Stimulated activated CD4-positive, alpha-beta T cell treated with anti-CD3 and anti-CD28 coated beads, Interleukin-4, amount 100 ng/mL, for 4 hours (primary cell): ENCODE measurements at places on chromosomes 5 and 9.

GRCh38 chr9:38315085-38315595 is 77.4 kb upstream of the ALDH1B1 start:
- DNase-seq = no peak

- DNase-seq = no peak
Observed at GRCh38 chr5:1152156-1152555, 40.3 kb upstream of the SLC12A7 start.

DNA sequence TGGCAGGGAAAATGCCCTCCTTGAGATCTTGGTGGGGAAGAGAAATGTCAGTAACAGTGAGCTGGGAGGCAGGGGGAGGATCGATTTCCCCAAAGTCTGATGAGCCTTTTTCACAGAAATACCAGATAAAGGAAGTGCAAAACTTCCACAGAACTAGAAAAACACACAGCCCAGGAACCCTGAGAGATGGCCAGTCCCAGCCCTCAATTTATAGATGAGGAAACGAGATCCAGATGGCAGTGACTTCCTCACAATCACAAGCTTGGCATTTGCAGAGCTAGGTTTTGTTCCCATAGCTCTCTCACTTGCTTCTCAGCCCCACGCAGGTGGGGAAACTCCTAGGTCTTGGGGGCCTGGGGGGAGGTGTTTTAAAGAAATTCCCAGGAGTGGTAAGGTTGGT is 3.8 kb upstream of the GGTA1 start:
- DNase-seq = no peak

DNA sequence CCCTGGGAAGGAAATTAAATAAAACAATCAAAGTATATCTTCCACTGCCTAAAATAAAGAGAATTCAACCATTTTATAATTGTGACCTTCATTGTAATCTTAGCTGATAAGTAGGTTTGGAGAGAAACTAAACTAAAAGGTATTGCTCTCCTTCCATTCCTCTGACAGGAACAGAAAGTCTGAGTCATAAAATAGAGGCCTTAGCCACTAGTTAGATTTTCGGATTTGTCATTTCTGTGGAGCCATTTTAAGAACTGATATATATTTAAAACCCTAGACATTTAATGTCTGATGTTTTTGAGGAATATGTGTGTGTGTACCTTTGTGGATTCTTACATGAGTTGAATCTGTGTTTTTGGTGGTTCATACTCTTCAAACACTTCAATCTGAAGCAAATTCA is 11.8 kb upstream of the TMC1 start:
- no peak for DNase-seq

- no peak for DNase-seq
Observed at GRCh38 chr5:142447887-142448286, 123.1 kb upstream of the SPRY4 start.

GRCh38 chr9:755454-756381 is 85.8 kb upstream of the DMRT1 start:
- DNase-seq = no peak

DNA sequence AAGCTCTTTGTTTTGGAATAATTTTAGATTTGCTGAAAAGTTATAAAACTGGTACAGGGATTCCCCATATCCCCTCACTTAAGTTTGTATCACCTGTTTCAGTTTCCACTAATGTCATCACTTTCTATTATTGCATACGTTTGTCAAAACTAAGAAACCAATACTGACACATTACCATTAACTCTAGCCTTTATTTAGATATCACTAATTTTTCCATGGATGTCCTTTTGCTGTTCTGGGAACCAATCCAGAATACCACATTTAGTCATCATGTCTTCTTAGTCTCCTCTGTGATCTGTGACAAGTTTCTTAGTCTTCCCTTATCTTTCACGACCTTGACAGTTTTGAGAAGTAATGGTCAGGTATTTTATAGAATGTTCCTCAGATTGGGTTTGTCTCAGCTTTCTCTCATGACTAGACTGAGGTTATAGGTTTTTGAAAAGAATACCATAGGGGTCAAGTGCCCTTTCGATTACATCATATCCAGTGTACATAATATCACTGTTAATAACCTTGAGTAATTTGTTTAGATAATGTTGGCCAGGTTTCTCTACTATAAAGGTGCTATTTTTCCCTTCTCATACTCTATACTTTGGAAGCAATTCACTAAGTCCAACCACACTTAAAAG is 51.9 kb upstream of the NMUR2 start:
- DNase-seq = no peak

DNA sequence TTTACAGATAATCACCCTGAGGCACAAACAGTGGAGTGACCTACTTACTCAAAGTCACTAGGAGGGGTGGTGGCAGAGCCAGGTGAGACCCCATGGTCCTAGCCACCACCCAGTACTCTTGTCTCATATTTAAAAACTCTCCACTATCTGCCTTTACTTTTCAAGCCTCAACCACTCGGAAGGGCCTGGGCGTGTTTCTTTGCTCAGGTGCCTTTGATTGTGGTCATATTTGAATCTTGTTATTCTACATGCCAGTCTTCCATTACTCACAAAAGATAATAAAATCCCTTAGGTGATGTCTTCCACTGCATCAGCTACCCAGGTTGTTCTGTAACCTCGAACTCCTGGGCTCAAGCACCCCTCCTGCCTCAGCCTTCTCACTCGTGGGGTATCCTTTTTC is 20.7 kb upstream of the TRIM36 start:
- no peak for DNase-seq

DNA sequence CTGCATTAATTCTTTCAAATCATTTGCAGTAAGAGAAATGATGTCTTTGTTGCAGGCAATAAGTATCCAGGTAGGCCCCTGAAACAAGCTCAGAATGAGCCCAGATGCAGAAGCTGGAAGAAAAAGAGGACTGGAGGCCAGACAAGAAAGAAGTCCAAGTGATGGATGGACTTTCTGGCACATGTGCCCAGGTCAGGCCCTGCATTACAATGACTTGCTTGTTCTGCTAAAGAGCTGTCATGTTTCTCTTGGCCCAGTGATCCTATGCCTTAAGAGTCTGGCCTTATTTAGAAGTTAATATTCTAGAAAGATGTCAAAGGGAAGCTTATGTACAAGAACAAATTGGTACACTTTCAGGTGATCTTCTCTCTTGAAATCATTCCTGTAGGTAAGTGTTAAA is 64.8 kb downstream of the DPYSL3 start:
- no peak for DNase-seq

DNA sequence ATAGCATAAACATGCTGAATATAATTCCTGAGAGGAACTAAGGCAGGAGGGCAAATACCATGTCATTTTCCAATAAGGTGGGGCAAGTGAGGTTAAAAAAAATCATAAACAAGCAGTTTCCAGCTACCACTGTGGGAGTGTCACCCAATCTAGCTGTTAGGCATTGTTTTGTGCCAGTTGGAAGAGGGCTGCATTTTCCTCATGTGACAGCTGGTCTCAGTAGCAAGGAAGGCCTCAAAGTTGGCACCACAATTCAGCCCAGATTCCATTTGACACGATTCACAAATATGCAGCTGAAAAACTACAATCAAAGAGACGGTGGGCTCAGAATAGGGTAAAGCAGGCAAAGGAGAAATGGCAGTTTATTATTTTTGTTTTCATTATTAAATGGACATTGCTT is 636.1 kb downstream of the KIF4B start:
- no peak for DNase-seq

- no peak for DNase-seq
Observed at GRCh38 chr5:103546858-103547257, 15.7 kb downstream of the NUDT12 start.

GRCh38 chr9:127554966-127555839 is 56.9 kb upstream of the STXBP1 start:
- no peak for DNase-seq

DNA sequence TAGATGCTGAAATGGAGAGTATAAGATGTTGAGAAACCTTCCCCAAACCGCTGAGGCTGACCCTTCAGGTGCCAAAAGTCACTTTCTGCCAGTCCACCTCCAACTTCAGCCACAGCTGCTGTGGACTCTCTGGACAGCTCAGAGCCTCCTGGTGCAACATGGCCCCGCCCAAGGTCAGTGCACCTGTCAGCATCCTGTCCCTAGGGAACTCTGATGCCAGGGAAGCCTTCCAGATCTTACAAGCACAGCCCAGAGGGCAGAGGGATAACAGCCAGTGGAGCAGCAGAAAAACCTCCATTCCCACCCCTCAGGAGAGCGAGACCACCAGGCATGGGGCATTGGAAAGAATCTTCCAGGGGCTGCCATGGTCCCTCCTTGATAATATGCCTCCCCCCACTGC is 10.5 kb upstream of the PTGES2 start:
- DNase-seq = no peak

- DNase-seq = no peak
Observed at GRCh38 chr9:26955222-26955903, 849 bp upstream of the IFT74 start.

GRCh38 chr5:68446487-68446894 is 230.9 kb downstream of the PIK3R1 start:
- DNase-seq = no peak

DNA sequence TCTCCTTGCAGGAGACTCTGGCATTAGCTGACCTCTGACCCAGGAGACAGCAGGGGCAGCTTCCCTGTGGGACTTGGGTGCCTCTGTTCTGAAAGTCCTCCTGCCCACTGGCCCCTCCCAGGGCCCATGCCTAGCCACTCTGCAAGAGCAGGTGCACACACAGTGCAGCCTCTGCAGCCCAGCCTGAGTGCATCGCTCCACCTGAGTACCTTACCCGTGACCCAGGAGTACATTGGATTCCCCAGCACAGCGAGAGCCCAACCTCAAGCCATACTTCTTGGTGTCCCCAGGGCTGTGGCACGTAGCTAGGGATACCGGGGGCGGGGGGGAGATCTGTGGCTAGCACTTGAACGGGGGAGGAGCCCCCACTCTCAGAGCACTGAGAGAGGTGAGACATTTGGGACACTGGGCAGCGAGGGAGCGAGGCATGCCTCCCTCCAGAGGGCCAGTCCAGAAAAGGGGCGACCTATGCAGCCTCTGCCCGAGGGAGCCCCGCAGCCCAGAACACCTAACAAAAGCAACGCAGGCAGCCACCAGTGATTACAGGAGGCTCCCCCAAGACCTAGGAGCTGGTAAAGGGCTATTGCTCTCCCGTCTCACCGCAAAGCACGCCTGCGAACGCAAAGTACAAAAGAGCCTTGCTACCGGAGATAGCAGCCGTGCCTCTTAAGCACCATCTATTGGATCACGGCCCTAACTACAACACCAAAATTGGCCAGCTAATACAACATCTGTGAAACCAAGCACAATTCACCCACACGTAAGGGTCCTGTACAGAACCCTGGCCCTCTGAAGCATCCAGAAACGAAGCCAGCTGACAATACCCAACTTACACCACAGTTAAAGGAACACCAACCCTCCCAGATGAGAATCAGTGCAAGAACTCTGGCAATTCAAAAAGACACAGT is 826 bp upstream of the PRDM9 start:
- no peak for DNase-seq

DNA sequence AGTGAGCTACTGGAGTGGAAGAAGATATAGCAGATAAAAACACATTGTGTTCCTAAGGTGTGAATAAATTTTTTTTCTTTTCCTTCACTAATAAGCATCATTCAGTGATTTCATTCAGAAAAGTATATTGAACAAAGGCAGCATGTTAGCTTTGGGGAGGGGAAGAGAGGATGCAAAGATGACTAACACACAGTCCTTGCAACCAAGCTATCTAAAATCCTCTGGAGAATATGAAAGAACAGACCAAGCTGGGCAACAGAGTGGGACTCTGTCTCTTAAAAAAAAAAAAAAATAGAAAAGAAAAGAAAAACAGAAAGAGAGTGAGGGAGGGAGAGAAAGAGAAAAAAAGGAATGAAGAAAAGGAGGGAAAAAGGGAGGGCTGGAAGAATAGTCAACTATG is 22.3 kb upstream of the OMD start:
- DNase-seq = no peak

DNA sequence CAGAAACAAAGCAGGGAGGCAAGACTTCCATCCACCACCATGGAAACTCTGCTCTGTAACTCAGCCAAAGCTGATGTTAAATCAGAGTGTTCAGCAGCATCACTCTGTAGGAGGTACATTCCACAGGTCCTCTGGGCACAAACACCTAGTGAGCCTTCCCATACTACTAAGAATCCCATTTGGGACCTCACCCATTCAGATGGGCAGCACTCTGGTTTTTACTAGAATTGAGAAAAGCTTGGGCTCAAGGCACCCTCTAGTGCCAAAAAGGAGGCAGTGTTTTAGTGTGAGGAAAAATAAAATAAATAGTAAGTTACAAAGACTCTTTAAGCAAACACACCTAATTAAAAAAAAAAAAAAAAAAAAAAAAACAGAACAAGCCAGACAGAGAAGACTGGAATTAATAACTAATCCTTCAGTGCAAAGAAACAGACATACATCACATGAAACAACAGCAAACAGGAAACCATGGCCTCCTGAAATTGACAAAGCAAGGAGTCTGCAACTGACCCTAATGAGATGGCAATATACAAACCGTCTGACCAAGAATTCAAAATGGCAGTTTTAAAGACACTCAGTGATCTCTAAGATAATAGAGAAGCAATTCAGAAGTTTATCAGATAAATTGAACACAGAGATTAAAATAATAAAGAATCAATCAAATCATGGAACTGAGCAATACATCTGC is 159.5 kb downstream of the GNA14 start:
- DNase-seq = no peak

DNA sequence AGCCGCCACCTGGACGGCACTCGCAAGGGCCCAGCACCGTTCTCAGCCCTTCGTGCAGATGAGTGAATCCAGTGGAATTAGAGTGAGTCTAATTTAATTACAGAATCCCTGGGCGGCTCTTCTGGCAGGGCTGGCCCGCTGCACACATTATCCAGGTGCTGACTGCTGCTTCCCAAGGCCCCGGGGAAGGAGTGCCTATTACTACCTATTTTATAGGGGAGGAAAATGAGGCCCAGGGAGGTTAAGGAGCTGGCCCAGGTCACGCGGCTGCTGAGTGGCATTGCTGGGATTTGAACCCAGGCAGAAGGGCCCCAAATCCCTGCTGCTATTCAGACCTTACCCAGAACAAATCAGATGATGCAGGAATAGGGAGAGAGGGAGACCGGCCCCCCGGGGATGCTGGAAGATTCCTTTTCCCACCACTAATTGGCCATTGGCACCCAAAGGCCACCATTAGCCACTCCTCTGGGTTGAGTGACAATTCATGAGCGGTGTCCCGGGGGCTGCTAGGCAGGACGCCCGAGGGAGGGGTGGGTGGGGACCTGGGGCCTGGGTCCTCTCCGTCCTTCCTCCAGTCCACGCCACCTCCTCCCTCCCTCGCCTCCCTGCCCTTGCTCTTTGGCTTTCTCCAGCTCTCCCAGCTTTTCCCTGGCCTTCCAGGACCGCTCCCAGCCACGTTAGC is 10.3 kb upstream of the QRFP start:
- no peak for DNase-seq

DNA sequence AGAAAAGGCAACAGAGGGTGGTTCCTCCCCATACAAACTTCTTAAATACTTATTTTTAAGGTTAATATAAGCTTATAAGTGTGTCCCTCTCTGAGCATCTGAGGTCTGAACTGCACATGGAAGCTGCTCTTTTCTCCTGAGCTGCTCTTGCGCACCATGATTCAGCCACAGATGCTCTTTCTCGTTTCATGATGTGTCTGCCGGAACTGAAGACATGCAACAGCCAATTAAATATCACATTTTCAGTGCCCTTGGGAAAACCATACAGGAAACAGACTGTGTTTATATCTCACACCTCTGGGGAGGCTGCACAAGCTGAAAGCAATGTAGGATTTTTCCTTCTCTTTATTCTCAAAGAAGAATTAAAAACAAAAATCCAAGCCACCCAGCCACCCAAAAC is 96.8 kb upstream of the NREP start:
- no peak for DNase-seq

GRCh38 chr9:4299005-4299795 is 668 bp downstream of the GLIS3 start:
- DNase-seq = peak; percentile 20
